Osteoblast (primary cell): ENCODE measurements at places on chromosomes 12 and 14. TPM values are rescaled to one million over a fixed set of nuclear protein-coding genes. Genes with fewer than 3 reads are reported as not detected.

B4GALNT1 gene
- total RNA-seq: 1.1 and 2.9 TPM in 2 replicates

NFATC4 gene
- total RNA-seq: 101 and 107 TPM in 2 replicates

DNA sequence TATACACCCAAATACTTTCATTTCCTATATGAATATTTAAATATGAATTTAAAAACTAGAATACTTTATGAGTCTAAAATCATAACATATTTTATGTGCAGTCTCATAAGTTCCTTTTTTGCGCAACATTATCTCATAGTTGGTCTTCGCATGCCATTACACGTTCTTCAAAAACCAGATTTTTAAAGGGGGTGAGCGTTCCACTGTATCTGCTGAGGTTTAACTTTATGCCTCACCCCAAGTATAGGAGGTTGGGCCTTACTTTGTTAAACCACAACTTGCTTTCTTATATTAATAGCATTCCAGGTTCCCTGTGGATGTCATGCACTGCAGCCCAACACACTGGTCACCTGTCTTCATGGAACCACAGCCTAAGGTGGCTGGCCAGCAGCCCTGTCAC is 118.6 kb downstream of the APAF1 start:
- no peak for DNase-seq

CSRP2 gene
- total RNA-seq: 10.0 and 13.4 TPM in 2 replicates

DNA sequence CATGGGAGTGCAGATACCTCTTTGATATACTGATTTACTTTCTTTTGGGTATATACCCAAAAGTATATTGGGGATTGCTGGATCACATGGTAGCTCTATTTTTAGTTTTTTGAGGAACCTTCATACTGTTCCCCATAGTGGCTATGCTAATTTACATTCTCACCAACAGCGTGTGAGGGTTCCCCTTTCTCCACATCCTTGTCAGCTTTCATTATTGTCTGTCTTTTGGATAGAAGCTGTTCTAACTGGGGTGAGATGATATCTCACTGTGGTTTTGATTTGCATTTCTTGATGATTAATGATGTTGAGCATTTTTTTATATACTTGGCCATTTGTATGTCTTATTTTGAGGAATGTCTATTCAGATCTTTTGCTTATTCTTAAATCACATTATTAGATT is 44.1 kb upstream of the JDP2 start:
- no peak for DNase-seq

GRCh38 chr12:57692500-57692899 is 1.4 kb upstream of the OS9 start:
- DNase-seq: no peak

GRCh38 chr14:76373456-76373855 is 2.5 kb upstream of the ESRRB start:
- no peak for DNase-seq

LAG3 gene
- total RNA-seq: not detected in 2 replicates
